ENCODE measurements at places on chromosomes 12 and 14.

DNA sequence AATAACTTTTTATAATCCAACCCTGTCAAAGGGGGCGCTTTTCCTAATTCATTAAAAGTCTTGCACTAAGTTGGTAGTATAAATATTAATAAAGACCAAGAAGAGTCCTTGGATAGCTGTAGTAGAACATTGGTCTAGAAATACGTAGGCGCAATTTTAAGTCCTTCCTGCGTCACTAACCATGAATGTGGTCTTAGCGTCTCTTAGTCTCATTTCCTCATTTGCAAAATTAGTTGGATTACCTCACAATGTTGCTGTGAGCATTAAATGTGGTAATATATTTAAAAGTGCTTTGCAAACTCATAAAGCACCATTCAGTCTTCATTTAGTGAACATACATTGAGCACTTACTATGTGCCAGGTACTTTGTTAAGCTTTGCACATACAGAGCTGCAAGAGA, 149.7 kb downstream of the AEBP2 start:
- no peak for DNase-seq

DNA sequence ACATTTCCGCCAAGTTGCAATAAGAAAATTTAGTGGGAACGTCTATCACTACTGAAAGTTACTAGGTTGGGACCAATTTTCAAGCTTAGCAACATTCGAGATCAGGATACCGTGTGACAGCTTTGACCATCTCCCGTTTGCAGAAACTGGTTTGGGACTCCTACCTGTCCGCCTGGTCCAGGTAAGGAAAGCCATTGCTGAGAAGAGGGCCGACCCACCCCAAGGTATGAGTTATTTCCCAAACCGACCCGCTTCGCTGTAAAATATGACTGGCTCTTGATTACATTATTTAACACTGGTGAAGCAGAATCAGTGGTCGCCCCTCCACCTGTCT, 271 bp downstream of the DNAI7 start:
- DNase-seq, result no peak

- no peak for DNase-seq
Measured at GRCh38 chr14:76313303-76313702, 62.6 kb upstream of the ESRRB start.

DNA sequence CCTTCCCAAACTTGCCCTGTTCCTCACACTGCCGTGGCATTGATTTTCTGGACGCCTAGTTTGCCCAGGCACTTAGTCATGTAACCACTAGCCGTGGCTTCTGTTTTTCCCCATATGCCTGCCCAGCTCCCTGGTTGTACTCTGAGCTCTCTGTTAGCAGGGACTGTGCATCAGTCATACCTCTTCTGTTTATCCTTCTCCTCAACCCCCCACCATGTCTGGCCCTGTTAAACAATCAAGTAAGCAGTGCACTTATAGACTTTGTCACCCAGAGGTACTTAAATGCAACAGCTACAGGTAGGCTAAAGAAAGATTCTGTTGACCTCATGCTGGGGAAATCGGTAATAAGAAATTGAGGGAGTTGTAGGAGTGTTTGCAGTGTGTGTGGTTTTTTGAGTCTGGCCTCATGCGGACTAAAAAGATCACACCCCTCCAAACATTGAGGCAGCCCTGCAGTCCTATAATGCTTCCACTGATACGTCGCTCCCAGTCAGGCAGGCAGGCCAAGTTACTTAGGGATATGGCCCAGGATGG, 17.0 kb downstream of the UBE3B start:
- DNase-seq, result no peak

DNA sequence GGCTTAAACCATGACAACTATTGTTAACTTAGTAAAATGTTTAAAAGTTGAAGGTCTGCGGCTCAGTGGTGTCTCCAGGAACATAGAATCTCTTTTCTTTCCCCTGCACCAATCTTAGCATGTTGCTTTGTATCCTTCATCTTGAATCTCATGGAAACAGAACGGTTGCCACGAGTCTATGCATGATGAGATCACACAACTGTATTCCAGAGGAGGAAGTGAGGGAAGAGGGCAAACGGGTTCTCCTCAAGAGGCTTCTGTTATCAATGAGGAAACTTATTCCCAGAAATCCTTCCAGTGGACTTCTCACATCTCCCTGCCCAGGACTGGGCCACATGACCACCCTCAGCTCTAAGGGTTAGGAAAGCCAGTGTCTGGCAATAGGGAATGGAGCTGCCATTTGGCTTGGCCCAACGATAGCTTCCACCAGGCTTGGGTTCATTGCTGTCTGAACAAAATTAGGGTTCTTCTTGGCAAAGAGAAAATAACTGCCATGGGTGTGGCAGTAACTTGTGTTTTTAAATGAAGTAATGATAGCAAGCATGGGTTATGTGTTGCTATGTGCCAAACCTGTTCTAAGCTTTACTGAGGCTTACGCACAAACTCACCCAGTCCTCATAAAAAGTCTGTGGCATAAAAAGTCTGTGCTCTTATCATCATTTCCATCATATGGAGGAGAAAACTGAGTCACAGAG, 17.4 kb downstream of the PLXNC1 start:
- no peak for DNase-seq

DNA sequence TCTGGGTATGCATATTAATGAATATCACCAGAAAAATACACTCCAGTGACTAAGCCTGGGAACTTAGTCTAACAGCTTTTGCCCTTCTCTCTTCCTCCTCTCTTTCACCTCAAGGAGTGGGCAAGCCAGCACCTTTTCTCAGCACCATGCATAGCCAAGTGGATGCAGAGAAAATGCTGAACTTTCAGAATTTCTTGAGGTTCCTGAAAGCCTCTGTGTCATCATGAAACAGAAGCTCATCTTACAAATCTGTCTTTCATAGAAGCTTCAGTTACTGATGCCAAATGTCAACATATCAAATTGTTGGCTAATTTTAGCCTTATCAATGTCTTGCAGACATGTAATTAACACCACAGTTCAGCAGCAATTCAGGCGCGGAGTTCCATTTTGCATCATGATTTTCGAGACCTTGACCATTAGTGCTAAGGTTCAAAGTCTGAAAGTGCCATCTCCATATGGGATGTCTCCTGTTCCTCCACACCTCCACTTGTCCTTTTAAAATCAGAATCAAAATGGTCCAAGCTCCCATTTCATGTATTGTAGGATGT, 51.1 kb upstream of the RPH3A start:
- no peak for DNase-seq

GRCh38 chr14:95315156-95315555, 4.6 kb downstream of the CLMN start:
- no peak for DNase-seq

DNA sequence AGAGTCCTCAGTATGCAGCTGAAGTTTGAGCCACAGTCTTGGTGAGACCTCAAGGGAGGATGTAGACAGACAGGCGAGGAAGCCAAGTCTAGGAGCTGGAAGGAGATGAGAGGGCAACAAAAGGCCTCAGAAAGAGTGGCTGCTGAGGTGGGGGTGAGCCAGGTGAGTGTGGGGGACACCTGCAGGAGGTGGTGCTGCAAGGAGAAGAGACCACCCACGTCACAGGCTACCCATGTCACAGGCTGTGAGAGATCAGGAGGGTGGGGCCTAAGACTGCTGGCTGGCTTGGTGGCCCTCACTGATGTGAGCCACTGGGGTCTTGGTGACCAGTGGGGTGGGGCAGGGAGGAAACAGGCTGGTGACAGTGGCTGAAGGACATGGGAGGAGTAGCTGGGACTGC, 97.3 kb downstream of the KIF26A start:
- DNase-seq, result no peak

- no peak for DNase-seq
Measured at GRCh38 chr12:66152732-66153131, 17.1 kb downstream of the TMBIM4 start.

DNA sequence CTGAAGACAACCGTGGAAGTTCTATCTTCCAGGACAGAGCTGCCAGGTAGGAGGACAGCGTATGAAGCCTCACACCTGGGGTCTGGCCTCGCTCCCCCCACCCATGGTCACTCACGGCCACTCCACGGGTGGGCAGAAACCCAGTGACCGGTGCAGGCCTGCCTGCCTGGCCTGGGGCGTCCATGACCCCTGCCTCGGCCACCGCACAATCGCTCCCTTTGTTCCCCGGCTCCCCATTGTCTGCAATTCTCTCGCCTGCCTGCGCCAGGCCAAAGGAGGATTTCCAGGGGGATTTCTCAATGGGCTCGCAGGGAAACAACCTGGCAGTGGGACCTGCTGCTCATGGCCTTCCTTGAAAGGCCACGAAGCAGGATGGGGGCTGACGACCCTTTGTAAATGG, 22.6 kb downstream of the CCDC85C start:
- no peak for DNase-seq

DNA sequence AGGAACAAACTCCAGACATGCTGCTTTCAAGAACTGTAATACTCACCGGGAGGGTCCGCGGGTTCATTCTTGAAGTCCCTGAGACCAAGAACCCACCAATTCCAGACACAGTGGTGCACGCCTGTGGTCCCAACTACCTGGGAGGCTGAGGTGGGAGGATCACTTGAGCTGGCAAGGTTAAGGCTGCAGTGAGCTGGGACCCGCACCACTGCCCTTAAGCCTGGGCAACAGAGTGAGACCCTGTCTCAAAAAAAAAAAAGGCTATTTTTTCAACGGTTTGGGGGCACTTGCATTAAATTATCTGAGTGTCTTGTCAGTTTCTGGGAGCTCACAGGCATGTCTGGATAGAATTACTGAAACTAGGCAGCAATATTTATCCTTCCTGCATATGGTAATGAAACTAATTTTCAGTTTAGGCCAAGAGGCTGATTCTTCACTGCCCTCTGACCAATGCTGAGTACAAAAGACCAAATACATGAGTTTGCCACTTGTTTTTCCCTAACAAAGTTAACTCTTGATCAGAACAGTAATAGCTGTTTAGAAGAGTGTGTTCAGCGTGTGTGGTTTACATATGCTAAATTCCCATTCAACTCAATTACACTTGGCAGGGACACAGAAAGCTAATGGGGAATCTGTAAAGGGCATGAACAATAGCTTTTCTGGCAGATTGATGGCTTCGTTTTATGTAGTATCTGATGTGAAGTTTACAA, 65.8 kb upstream of the RASSF3 start:
- no peak for DNase-seq

DNA sequence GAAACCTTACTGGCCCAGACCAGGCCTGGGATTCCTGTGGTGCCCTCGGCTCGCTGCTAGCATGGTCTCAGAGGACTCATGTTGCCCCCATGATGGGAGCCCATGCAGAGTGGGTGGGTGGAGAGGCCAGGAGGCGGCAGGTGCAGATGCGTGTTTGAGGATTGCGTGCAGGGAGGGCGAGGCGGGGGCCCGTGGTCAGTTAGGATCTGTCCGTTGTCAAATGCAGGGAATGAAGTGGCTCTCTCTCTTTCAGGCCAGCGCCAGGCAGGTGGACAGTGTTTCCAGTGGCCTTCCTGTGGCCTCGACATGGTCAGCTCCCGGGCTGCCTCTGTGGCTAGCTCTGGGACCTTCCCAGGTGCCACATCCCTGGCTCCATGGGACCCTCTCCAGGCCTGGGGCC, 39.3 kb upstream of the DLK1 start:
- DNase-seq, result no peak

DNA sequence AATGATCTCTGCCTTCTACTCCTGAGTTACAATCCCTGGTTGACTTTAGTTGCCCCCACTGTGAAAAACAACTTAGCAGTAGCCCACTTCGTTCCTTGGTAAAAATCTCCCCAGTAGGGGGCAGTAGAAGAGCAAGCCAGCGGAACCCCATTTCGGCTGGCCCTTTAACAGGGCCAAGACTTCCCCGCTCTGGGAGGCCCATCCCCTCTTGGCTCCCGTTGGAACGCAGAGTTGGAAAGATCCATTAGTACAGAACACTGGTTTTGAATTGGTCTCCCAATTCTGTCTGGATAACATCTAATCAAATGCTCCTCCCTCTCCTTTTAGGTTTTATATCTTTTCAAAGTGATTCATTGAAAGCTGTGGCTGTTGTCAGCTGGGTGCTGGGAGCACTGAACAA, 1133.3 kb downstream of the BCL11B start:
- no peak for DNase-seq

- no peak for DNase-seq
Measured at GRCh38 chr14:51488569-51489220, 163.0 kb upstream of the FRMD6 start.

DNA sequence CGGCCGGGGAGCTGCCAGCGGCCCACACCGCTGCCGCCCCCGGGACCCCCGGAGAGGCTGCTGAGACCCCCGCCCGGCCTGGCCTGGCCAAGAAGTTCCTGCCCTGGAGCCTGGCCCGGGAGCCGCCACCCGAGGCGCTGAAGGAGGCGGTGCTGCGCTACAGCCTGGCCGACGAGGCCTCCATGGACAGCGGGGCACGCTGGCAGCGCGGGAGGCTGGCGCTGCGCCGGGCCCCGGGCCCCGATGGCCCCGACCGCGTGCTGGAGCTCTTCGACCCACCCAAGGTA, 12.8 kb downstream of the SH2B3 start:
- no peak for DNase-seq

DNA sequence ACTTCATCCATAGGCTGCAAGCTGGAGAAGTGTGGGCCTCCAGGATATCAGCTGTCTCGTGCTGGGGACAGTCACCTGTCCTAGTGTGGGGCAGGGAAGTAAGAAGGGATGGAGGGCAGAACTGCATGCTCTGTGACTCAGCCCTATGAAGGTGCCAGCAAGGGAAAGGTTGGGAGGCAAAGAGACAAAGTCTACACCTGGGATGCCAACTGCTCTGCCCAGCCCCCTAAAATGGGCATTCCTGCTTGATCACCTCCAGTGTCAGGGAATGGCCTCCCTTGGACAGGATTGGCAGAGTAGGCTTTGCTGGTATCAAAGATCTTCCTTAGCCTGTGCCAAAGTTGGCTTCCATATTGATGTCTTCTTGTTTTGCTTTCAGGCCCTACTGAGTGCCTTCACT, 335.0 kb downstream of the BCL11B start:
- DNase-seq, result no peak

- no peak for DNase-seq
Measured at GRCh38 chr12:76094754-76095153, 10.3 kb upstream of the NAP1L1 start.

DNA sequence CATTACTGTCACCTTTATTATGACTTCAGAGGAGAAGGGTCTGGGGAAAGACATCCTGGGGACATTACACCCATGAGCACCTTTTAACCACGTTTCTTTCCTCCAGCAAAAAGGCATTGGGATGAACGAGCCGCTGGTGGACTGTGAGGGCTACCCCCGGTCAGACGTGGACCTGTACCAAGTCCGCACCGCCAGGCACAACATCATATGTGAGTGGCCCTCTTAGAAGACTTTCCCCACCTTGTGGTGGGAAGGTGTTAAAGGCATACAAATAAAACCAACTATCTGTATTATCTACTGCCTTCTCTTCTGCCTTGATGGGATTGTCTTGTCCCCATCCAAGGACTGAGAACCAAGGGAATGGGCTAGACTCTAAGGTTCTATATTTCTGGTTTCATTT, 6.0 kb downstream of the PSMD9 start:
- DNase-seq, result no peak

Measured in NCI-H1417 treated with DMSO at 0.1 percent for 48 hours (cell line).